Stimulated activated CD8-positive, alpha-beta memory T cell treated with anti-CD3 and anti-CD28 coated beads, Interleukin-2, amount 100 ng/mL, for 1 hour (primary cell): ENCODE measurements at places on chromosomes 6 and 20.

DNA sequence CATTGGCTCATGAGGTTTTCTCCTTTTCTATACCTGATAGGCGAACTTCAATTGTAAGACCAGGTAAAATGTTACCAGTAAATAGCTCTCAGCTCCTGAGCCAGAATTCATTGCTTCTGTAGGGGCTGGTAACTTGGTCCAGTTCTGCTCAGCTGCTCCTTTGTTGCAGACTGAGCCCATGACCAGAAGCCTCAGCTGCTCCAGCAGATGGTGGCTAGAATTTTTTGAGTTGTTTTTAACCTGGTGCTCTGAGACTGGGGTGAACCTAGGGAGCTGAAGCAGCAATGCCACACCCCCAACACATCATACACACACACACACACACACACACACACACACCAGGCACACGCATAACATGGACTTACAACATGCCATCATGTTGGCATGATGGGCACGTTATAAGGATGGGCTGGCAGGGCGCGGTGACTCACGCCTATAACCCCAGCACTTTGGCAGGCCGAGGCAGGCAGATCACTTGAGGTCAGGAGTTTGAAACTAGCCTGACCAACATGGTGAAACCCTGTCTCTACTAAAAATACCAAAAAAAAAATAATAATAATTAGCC, 103.1 kb downstream of the QRSL1 start:
- no peak for DNase-seq

DNA sequence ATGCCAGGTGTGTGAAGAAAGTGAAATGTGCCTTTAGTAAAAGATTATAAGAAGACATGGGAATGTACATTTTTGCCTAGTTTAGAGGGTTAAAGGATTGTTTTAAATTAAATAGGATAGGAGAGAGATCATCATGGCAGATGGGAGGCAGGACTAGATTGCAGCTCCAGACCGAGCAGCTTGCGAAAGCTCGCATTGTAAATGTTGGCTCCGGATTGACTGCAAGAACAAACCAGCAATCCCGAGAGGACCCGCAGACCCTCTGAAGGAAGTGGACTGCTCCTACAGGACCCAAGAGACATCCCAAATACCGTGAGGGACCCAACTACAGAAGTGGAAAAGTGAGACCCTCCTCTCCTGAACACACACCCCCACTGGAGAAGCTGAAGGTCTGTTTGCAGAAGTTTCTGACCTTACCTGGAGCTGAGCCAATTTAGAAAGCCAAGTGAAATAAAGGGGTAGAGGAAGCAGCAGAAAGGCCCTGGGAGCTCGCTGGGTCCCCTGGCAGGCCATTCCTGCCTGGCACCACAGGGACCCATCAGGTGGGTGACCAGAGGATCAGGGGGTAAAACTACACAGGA, 30.0 kb upstream of the TPD52L1 start:
- DNase-seq: no peak

- DNase-seq: no peak
These were observed 18.7 kb upstream of the UFL1 start for GRCh38 chr6:96502915-96503314.

GRCh38 chr6:93677264-93677965, 258.1 kb upstream of the EPHA7 start:
- DNase-seq: no peak

GRCh38 chr6:152572338-152573088, 64.6 kb downstream of the SYNE1 start:
- DNase-seq: no peak
